KG1 (cell line): ENCODE measurements at places on chromosomes 3 and 15.

GRCh38 chr3:161559177-161559998 is 62.8 kb downstream of the OTOL1 start:
- DNase-seq, result peak; percentile 39

DNA sequence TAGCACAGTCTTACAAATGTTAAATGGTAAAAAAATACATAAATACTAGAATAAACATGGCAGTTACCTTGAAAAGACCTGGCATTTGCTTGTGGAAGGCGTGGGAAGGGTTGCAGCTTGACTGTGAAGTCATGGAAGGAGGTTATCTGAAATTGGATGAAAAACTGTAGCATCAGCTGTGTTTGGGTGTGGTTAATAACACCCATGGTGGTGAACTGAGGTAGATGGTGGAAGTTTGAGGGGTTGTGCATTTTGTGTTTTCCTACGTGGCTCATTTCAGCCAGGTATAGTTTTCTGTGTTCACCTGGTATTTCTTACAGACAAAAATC is 46.5 kb downstream of the PSMD6 start:
- DNase-seq, result no peak

GRCh38 chr15:101008158-101009139 is 89.3 kb downstream of the LRRK1 start:
- peak; percentile 86 for DNase-seq

GRCh38 chr15:52162260-52162659 is 28.9 kb downstream of the GNB5 start:
- DNase-seq, result no peak

GRCh38 chr15:29534378-29534777 is 264.8 kb upstream of the NSMCE3 start:
- no peak for DNase-seq

DNA sequence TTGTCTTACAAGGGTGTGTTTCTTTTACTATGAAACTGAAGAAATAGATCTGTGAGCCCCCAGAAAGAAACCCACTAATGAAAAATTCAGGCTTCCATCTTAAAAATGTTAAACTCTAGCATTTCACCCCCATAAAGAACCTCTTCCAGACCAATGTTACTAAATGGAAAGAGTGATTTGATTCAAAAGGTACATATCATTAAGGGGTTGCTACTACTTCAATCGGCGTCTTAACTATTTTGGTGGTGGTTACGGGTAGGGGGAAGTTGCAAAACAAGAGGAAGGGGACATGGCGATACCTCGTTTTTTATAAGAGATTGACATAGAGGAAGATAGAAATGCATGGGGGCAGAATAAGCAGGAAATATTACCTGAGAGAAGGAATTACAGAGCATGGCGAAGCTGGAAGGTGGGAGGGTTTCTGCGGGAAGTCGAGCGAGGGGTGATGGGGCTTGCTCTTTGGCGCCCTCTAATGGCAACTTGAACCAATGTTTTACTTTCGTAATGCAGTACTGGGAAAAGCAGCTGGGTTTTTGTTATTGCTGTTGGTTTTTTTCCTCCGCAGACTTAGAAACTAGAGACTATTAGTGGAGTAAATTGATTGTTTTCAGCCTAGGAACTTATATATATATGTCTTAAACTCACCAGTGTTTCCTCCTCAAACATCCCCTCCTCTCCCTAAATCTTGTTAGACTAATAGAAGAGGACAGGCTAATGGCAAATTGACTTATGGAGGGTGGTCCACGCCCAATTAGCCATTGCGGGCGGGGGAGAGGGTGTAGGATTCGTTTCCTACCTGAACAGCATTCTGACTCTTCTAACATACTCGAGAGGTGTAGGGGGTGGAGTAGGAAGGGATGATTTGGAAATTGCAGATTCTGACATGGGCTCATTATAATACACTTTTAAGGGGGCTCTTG is 11.3 kb upstream of the SOX2 start:
- DNase-seq, result peak; percentile 37

DNA sequence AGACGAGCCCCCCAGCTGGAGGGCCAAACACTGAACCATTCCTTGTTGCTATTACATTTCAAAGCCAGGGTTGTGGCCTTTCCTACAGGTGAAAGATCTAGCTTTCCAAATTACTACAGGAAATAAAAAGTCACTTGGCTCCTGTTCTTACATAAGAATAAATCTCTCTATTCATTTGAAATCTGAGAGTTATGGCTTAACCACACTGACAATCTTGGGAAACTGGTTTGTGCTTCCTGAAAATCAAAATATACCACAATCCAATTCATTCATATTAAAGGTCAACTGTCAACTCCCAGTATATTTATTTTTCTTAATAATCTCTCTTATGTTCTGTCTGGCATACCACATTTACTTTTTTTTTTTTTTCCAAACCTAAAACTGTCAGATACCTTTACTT is 103.7 kb upstream of the LMOD3 start:
- no peak for DNase-seq

DNA sequence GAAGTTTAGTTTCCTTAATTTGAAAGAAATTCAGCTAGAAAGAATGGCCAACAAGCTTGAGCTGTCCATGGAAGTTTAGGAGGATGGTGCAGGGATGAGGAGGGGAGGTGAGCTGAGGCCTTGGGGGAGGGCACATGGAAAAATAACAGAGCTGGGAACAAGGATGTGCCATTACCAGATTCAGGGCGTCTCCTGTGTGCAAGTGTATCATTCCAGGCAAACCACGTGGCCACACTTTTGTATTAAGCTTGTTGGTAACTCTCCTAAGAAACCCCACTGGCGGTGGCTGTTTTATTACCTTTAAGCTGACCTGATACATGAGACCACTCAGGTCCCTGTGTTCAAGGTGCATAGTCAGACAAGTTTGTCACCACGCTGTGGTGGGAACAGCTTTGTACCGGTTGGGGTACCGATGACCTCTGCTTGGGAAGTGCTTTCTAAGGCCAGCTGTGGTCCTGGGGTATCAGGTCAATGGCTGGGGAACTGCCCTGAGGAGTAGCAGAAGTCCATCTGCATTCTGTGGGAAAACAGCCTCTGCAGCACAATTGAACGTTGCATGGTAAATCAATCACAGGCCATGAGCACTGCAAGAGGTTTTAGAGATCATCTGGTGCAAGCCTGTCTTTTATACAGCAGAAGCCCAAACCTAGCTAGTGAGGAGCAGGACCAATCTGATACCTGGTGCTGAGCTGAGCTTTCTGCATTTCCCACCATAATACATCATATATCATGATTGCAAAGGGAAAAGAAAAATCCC is 235.5 kb downstream of the THSD4 start:
- DNase-seq, result no peak

DNA sequence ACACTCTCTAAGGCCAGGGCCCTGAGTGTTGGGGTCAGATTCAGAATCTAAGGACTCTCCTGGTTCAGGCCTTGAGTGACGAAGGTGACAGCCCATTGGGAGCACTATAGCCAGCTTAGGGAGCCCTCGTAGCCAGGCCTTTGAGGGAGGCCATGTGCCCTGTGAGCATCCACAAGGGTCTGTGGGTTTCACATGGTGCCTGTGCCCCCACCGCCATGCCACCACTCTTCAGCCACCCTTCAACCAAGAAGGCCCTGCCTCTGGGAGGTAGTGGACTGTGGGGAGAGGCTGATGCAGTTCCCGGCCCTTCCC is 37.5 kb downstream of the TSPAN3 start:
- no peak for DNase-seq

GRCh38 chr3:119944091-119944490 is 150.2 kb downstream of the GSK3B start:
- no peak for DNase-seq

DNA sequence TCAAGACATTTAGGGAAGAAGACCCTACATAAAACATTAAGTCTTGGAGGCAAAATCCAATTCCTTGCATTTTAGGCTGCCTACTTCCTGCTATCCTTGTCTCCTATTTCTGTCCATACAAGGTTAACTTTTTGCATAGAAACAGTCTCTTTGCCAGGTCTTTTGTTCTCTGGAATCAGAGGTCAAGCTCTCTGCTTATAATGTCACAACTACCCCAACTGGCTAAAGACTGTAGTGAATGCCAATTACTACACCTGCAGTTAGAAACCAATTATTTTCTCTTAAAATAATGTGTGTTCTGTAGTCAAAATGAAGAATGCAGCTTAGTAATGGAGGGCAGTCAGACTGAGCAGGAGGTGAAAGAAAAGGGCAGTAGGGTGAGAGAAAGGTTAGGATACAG is 856.2 kb downstream of the TUSC7 start:
- no peak for DNase-seq

DNA sequence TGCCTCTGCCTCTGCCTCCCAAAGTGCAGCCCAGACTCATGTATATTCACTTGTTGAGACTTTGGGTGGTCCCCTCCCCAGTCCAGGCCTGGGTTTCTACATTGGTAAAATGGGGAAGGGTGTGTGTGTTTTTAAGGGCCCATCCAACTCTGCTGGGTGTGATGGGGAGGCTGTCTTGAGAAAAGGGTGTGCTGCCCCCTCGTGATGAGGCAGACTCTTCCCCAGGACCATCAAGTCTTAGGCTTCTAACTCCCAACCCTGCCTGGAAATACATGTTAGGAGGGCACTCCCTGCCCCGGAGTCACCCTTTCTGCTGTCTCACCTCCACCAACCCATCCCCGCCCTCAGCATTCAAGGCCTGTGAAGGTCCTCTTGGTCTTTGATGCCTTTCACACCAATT is 4.4 kb upstream of the PTPN23 start:
- no peak for DNase-seq

- DNase-seq, result no peak
These were observed 77.6 kb downstream of the SSR3 start for GRCh38 chr3:156477323-156477722.

GRCh38 chr3:136336329-136337100 is 86.4 kb downstream of the PCCB start:
- no peak for DNase-seq

DNA sequence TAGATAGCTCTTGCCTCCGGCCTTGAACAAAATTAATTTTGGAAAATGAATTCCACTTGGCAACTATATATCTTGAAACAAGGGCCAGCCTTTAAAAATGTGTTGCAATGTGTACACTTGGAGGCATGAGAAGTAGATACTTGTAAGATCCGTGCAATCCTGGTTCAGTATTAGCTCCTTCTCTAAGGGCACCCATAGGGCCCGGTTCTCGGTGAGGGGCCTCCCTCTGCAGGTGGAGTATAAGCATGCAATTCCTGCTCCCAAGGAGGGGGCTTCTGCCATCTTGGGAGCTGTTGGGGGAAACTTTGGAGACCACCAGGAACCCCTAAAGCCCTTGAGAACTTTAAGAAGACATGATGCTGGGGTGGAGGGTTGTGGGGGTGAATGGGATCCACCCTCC is 388.7 kb upstream of the RGMA start:
- DNase-seq, result no peak

DNA sequence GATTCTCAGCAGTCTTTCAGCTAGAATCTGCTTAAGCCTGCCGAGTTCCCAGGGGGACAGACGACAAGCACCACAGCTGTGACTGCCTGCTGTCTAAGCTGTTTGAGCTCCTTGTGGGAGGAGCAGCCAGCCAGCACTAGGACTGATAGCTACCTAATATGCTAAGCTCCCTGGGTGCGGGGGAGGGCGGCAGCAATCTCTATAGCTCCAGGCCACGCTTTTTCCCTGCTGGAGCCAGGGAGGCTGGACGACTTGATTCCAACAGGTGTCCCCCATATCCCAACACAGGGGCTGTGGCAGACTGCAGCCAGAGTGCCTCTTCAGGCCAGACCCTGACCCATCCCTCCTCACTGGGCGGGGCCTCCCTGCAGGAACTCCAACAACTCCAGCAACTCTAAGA is 134.1 kb upstream of the ARPP21 start:
- DNase-seq, result no peak

- no peak for DNase-seq
These were observed 53.7 kb downstream of the NKIRAS1 start for GRCh38 chr3:23863060-23863459.

GRCh38 chr3:114362815-114363214 is 69.0 kb downstream of the TIGIT start:
- no peak for DNase-seq

DNA sequence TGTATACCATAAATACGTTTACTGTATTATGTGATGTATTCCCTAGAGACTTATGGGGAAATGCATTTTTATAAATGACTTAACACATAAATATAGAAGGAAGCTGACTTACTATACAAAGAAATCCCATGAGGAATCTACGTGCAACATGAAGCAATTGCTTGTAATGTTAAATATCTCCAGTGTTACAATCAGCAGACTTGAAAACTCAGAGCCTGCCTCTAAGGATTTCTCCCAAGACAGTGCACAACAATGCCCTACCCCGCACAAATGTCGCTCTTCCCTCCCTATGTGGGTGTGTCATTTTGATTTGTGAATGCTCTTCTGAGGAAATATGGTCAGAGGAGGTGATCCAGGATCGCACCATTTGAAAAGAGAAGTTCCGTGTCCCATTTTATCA is 629.0 kb downstream of the NR2F2 start:
- no peak for DNase-seq

DNA sequence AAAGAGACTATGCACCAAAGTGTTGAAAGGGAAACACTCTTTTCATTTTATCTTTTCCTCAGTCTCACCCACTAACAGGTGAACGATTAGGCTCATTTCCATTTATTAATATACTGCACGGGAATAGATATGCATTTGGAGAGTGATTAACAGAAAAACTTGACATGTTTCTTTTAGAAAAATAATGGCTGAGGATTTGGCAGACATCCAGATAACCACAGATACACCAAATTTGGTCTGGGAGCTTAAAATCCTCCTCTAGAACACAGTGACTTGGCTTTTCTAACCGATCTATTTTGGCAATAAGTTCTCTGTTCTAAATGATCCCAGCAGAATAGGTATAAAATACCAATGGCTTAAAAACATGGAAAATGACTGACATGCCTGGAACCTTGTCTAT is 459.3 kb upstream of the SGO1 start:
- no peak for DNase-seq

DNA sequence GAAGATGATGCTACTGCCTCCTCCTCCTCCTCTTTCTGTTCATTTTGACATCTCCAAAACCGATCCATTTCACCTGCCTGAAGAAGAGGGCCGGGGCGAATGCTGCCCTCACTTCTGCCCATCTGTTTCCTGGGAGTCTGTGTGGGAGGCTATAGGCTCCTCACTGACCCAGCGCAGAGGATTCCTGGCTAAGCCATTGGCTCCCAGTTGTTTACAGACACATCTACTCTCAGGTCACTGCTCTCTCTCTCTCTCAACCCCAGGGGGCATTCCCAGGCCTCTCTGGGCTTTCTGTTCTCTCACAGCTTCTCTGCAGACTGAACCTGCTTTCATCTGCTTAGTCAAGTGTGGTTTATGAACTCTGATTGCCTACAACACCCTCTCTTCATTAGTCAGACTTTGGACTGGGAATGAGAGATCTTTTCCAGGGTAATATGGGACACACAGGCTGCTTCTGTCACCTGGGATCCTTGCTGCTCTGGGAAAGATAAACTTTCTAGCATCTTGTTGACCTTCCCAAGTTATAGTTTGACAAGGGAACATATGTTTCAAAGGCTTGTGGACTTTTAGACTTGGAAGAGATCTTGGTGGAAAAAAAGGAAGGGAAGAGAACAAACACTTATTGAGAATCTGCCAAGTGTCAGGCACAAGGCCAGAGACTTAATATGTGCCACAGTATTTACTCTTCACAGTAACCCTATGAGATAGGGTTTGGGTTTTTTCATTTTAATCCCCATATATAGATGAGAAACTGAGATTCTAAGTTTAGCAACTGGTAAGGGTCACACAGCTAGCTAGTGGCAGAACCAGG is 30.2 kb upstream of the USP3 start:
- no peak for DNase-seq
